Dermis microvascular lymphatic vessel endothelial cell (primary cell): ENCODE measurements at places on chromosomes 1 and 21. TPM values are rescaled to one million over a fixed set of nuclear protein-coding genes. Genes with fewer than 3 reads are reported as not detected.

- no peak for DNase-seq
Observed at GRCh38 chr21:31414263-31415000, 70.4 kb upstream of the TIAM1 start.

DNA sequence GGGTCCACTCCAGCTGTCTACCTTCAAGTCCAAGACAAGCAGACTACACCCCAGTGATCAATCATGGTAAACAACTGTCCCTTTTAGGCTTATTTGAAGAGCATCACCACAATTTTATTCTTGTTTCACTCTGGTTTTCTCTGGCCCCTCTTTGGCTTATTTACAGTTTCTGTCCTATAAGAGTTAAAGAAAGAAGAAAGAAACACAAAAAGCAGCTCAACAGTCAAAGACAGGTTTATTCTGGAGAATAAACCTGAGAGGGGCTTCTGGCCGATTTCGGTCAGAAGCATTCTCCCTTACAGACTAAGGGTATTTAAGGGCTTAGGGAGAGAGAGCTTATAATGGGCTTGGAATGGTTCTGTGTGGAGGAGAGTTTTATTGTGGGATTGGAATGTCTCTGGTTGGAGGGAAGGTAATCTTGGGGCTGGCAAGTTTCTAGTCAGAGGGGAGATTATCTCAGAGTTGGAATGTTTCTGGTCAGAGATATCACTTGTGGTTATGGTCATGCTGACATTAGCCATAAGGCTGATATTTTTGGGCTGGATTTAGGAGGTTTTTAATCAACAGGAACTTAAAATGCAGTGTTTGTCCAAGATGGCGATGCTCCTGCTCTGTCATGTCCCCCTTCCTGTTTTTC, 161.0 kb downstream of the URB2 start:
- no peak for DNase-seq

DNA sequence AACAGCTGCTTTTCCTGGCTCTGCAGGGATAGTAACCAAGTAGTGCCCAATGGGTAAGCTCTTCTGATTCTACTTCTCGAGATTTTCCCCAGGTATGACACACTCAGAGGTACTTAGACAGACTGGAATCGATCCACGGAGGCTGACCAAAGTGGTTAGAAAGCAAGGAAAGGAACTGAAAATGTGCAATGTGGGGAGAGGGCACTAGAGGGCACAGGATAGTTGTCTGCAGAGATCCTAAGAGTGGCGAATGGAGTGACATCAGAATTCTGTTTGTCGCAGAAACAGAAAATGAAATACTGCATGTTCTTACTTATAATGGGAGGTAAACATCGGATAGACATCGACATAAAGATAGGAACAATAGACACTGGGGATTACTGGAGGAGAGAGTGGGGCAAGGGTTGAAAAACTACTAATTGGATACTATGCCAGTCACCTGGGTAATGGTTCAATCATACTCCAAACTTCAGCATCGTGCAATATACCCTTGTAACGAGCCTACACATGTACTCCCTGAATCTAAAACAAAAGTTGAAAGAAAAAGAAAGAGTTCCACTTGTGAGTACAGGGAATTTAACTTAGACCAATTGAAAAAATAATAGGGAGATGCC, 23.3 kb downstream of the CYP2J2 start:
- DNase-seq = no peak

The TRPM2 gene
- 0.25 and 0.39 TPM in 2 replicates for total RNA-seq

- no peak for DNase-seq
Observed at GRCh38 chr1:70517444-70517843, 106.4 kb downstream of the CTH start.

The PTGER3 gene
- total RNA-seq = under 0.01 TPM in 1 of 2 replicates, not detected in the other

DNA sequence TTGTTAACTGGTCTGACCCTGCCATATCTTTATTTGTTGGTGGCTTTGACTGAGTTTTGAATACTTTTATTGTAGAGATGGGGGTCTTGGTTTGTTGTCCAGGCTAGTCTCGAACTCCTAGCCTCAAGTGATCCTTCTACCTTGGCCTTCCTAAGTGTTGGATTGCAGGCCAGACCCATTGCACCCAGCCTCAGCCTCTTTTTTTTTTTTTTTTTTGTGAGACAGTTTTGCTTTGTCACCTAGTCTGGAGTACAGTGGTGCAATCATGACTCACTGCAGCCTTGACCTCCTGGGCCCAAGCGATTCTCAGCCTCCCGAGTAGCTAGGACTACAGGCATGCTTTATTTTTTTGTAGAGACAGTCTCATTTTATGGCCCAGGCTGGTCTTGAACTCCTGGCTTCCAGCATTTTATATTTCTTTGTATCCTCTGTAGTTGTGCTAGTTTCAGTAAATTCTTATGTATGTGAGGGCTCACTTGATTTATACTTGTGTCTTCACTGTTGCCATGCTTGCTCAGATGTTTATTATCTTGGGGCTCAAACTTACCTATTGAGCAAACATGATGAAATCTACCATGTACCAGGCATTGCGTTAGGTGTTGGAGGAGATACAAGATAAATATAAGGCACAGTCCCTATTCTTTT, 24.1 kb downstream of the THRAP3 start:
- no peak for DNase-seq
